SHP77 (cell line): ENCODE measurements at places on chromosomes 7 and 10.

GRCh38 chr7:151637781-151638261 is 118.1 kb upstream of the RHEB start:
- no peak for DNase-seq

- peak; percentile 81 for DNase-seq
Observed at GRCh38 chr10:124565565-124566221, 104.1 kb downstream of the LHPP start.

DNA sequence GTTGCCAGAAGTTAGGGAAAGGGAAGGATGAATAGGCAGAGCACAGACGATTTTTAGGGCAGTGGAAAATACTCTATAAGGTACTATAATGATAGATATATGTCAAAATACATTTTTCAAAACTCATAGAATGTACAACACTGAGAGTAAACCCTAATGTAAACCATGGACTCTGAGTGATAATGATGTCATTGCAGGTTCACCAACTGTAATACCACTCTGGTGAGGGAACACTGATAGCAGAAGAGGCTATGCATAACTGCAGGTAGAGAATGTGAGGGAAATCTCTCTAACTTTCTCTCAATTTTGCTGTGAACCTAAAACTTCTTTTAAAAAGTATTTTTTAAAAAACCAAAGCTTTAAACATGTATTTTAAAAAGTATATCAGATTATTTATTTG is 22.1 kb downstream of the POT1 start:
- DNase-seq: no peak

DNA sequence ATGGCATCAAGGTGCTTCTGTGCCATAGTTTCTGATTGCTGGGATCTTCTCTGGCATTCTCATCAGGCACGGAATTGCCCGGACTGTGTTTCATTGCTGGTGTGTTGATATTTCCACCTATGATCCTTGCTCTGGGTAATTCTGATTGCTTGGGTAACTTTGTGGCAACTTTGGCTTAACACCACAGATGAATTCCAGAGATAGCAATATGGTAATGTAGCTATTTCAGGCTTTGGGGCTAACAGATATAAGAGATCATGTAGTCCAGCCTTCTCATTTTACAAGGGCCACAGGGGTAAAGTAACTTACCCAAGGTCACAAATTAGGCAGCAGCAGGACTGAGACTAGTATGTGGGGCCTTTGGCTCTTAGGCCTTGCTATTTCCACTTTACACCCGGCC is 53.9 kb upstream of the PLPP4 start:
- DNase-seq: no peak
